ENCODE measurements at places on chromosomes 11 and 22. TPM values are rescaled to one million over a fixed set of nuclear protein-coding genes. Genes with fewer than 3 reads are reported as not detected.

Gene CDHR5
- total RNA-seq, result not detected

Gene CACNA1I
- under 0.01 TPM for total RNA-seq

Gene CCDC89
- 2.6 TPM for total RNA-seq

Gene ALG9
- 15.3 TPM for total RNA-seq

Gene AGBL2
- total RNA-seq, result 0.70 TPM

Gene PARVG
- total RNA-seq, result not detected

Gene KCTD17
- total RNA-seq, result 41.8 TPM

Gene C22orf23
- 0.15 TPM for total RNA-seq

Gene XKR3
- not detected for total RNA-seq

Gene ZNF280B
- total RNA-seq, result 0.12 TPM

Gene BEST1
- total RNA-seq, result 0.60 TPM

Gene SHANK2
- 0.30 TPM for total RNA-seq

Gene YPEL1
- 0.98 TPM for total RNA-seq

Gene KRTAP5-7
- not detected for total RNA-seq

Gene TMPRSS4
- total RNA-seq, result not detected

Gene OR52H1
- total RNA-seq, result 0.38 TPM

Gene KRTAP5-10
- not detected for total RNA-seq

Gene ARHGAP42
- total RNA-seq, result 5.9 TPM

Gene AQP11
- 0.45 TPM for total RNA-seq

Gene C11orf21
- total RNA-seq, result not detected

Gene SF3A1
- total RNA-seq, result 20.6 TPM

Gene HEPHL1
- total RNA-seq, result 0.30 TPM

Gene DEFB131B
- total RNA-seq, result not detected

Gene VPREB3
- not detected for total RNA-seq

Gene BCO2
- total RNA-seq, result 1.3 TPM

Gene MYEOV
- not detected for total RNA-seq

Gene WBP2NL
- total RNA-seq, result 0.23 TPM

Gene C11orf42
- total RNA-seq, result not detected

Gene CNTF
- total RNA-seq, result 0.90 TPM

Gene GUCY1A2
- total RNA-seq, result 0.75 TPM

Gene HEPN1
- not detected for total RNA-seq

Gene KREMEN1
- total RNA-seq, result 8.8 TPM

Gene VSIG2
- not detected for total RNA-seq

Gene CALCA
- not detected for total RNA-seq

All from smooth muscle cell of the coronary artery (primary cell).